ENCODE measurements at places on chromosomes 4 and X.

GRCh38 chr4:139223682-139224317, 46.8 kb upstream of the ELF2 start:
- no peak for DNase-seq

GRCh38 chrX:134645936-134646543, 12.2 kb downstream of the PLAC1 start:
- no peak for DNase-seq

DNA sequence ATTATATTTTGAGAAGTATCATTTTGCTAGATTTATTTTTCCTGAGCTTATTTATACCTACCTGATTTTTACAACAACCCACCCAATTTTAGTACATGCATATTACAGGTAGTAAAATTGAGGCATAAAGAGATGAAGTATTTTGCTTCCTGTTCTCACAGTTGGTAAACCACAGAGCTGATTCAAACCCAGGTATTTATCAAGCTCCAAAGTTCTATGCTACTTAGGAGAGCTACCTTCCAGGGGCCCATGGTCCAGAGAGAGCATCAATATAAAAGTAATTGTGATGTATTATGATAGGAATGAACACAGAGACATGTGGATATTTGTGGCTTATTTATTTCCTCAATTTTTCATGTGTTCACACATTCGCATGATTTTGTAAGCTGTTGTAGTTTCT, 20.2 kb upstream of the GBA3 start:
- DNase-seq = no peak

DNA sequence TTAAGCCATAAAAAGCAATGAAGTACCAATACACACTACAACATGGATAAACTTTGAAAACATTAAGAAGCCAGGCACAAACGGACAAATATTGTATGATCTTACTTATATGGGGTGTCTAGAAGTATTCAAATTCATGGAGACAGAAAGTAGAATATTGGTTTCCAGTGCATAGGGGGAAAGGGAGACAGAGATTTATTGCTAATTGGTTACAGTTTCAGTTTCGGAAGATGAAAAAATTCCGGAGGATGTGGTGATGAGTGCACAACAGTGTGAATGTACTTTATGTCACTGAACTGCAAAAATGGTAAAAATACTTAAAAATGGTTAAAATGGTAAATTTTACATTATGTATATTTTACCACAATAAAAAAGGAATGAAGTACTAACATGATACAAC, 5.1 kb upstream of the PRDX4 start:
- DNase-seq = no peak

GRCh38 chrX:134457708-134458107, 2.3 kb upstream of the HPRT1 start:
- no peak for DNase-seq

DNA sequence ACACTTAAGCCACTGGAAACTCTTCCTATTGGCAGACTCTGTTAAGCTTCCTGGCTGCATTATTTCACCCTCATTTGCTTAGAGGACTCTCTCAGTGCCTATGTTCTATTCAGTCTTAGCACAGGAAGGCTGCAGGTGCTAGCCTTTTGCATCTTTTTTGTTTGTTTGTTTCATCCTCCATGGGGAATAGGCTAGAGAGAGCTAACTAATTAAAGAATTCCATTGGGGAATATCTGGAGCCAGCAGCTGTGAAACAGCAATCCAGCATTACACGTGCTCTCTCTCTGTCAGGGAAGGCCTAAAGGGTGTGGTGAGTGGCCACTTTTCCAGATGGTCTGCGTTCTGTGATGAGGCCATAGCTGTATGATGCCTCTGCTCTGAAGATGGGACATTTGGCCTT, 633.6 kb downstream of the SPRY1 start:
- no peak for DNase-seq

GRCh38 chr4:41542526-41543275, 4.7 kb downstream of the LIMCH1 start:
- DNase-seq = no peak

- DNase-seq = no peak
Measured at GRCh38 chr4:14218641-14219040, 591.1 kb upstream of the BOD1L1 start.

GRCh38 chr4:24582235-24582832, 2.0 kb downstream of the DHX15 start:
- no peak for DNase-seq

- no peak for DNase-seq
Measured at GRCh38 chrX:72536542-72536941, 36.1 kb downstream of the HDAC8 start.

- DNase-seq = peak; percentile 48
Measured at GRCh38 chrX:153723351-153724251, 586 bp downstream of the BCAP31 start.

- DNase-seq = no peak
Measured at GRCh38 chr4:87007528-87008446, 73.0 kb downstream of the AFF1 start.

DNA sequence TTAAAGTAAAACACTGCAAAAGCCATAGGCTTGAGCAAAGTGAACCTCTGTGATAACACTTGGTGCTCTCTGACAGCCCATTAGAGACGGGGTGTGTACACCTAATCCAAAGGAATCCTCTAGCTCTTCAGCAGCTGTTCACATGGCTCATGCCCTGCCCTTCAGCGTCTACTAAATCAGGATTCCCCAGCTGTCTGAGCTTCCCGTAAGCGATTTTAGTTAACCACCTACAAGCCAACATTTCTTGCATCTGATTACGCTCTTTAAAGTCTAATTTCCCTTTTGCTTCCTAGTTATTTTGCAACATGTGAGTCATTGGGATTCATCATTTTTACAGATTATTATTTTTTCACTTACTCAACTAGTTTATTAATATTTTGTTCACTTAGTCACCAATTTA, 6.5 kb downstream of the DMD start:
- no peak for DNase-seq

DNA sequence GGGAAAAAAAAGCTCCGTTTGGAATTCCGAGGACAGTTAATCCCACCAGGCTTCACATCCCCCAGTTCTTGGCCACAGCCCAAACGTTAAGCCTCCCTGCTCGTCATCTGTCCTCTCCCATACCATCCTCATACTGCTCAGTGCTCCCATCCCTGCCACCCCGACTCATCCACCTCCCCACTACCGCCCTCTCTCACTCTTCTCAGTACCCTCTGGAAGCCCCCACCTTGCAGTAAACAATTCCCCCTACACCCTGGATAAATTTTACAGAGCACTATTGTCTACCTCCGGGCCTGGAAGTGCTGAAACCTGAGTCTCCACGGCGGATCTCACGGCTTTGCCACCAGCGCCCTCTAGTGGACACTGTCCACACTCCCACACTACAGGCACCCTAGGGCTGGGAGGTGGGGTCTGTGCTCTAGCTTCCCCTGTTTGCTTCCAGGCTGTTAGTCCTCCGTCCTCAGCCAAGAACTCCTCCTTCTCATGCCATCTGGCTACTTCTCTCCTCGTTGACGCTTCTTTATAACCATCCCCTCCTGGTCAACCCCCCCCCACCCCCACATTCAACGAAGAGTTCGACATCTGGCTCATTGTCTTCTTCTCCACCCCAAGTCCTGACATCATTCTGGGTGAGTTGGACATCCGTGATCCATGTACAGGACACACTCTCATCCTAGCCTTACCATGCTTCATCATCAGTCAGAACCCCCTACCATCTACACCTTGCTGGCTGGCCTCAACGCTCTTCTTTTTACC, 54.5 kb downstream of the RTL9 start:
- peak; percentile 44 for DNase-seq

DNA sequence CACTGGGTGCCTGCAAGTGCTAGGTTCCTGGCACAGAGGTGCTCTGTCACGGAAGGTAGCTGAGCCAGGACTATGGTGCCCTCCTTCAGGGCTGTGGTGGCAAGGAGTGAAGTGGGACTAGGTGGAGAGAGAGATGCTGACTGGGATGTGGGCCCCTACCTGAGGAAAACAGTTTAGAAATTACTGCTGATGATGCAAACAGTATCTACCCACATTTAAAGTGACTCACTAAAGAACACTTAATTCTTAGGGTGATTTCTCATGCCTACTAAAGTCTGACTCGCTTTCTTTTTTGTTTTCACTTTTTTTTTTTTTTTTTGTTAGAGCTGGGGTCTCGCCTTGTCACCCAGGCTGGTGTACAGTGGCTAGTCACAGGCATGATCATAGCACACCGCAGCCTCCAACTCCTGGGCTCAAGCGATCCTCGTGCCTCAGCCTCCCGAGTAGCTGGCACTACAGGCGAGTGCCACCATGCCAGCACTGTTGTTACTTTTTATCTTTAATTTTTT, 3.1 kb downstream of the ZNF185 start:
- DNase-seq = no peak

DNA sequence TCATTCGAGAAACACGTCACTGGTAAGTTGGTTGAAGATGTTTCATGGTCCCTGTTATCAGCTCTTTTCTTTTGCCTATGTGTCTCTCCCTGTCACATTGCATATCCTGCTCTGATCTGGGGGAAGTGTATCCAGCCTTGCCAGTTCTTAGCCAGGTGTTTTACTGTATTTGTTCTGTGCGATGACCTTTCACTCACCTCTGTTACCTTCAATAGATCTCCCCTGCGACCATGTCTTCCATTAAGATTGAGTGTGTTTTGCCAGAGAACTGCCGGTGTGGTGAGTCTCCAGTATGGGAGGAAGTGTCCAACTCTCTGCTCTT, 2.6 kb downstream of the RGN start:
- DNase-seq = no peak

GRCh38 chrX:45602151-45602550, 401.5 kb upstream of the DIPK2B start:
- DNase-seq = no peak
